ENCODE measurements at places on chromosomes 4 and X. TPM values are rescaled to one million over a fixed set of nuclear protein-coding genes. Genes with fewer than 3 reads are reported as not detected.

HAUS7 gene
- 47.9 TPM for total RNA-seq

- DNase-seq: peak; percentile 64
These were observed 15.7 kb downstream of the OFD1 start for GRCh38 chrX:13750204-13750603.

GRCh38 chr4:181957088-181957487, 286.1 kb upstream of the TENM3 start:
- DNase-seq: no peak

- DNase-seq: peak; percentile 0
These were observed 78.8 kb downstream of the TMEM47 start for GRCh38 chrX:34578237-34578636.

- DNase-seq: no peak
These were observed 41.4 kb downstream of the MAML3 start for GRCh38 chr4:140112576-140112975.

GRCh38 chr4:76729460-76729859, 168.5 kb downstream of the SOWAHB start:
- DNase-seq: no peak

DNA sequence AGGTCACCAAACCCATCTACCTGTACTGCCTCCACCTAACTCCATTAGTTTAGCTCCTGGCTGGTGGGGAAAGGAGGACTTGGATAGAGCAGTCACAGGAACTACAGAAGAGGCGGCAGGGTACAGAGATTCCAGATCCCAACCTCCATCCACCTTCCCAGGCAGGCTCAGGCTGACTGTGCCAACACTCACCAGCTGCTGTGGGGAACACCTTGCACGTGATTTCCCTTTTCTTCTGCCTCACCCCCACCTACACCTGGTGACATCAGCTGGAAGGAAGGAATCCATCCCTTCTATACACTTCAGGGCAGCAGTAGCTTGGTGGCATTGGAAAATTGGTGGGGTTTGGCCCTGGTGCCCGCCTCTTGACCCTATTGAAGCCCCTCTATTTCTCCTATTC, 41.5 kb downstream of the EFNB1 start:
- DNase-seq: no peak

F8 gene
- 1.7 TPM for total RNA-seq

IGFBP7 gene
- not detected for total RNA-seq

SORCS2 gene
- total RNA-seq: not detected

DNA sequence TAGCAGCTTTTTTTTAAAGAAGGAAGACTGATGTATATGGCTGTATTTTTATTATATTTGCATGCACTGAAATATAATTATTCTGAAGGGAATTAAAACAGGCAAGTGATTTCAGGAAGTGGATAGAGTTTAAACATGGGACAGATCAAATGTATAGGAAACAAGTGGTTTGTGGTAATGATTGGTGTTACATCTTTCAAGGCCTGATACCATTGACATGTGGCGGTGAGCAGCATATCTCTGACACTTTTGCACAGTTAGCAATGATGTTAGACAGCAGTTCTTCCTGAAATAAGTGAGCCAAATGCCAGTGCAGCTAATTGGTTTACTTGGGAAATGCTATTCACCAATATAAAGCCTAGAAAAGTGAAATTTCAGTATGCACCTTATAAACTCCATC, 272.1 kb downstream of the RPA4 start:
- no peak for DNase-seq

- no peak for DNase-seq
These were observed 26.1 kb upstream of the CBLL2 start for GRCh38 chrX:22246620-22247019.

DYNLT3 gene
- 18.6 TPM for total RNA-seq

SHOX gene
- not detected for total RNA-seq

FGG gene
- total RNA-seq: not detected

DNA sequence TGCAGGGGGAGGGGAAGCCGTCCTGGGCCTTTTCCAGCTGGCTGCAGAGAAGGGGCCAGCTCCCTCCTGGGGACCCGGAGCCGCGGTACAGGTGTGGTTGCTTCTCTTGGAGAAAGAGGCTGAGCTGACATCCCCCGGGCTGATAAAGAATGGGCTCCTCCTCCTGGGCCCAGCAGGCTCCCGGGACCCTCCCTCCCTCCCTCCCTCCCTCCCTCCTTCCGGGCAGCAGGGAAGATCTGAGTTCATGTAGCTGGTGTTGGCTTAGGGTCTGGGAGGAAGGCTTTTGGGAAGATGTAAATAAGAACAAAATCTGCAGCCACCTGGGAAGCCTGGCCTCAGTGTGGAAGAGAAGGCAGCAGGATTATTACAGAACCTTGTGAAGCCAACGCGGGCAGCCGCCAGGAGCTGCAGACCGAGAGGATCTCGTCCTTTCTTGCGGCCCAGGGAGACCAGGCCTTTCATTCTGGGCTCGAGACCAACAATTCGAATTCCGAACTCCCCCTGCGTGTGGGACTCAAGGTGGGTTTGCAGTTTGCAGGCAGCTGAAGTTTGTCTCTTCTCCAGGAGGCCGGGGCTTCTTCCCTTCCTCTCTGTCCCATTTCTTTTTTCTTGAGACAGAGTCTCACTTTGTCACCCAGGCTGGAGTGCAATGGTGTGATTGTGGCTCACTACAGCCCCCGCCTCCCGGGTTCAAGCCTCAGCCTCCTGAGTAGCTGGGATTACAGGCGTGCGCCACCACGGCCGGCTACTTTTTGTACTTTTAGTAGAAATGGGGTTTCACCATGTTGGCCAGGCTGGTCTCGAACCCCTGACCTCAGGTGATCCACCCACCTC, at the start of gene PLCXD1:
Gene PLCXD1, plus strand, starts transcription at position 216 of the 834 bp plus-strand sequence. CDS start 2,807 bp downstream, outside the sequence.
- DNase-seq: peak; percentile 84

GRCh38 chr4:38928974-38929373, 61.4 kb downstream of the FAM114A1 start:
- no peak for DNase-seq

SPANXN4 gene
- not detected for total RNA-seq

GC gene
- total RNA-seq: not detected

DNA sequence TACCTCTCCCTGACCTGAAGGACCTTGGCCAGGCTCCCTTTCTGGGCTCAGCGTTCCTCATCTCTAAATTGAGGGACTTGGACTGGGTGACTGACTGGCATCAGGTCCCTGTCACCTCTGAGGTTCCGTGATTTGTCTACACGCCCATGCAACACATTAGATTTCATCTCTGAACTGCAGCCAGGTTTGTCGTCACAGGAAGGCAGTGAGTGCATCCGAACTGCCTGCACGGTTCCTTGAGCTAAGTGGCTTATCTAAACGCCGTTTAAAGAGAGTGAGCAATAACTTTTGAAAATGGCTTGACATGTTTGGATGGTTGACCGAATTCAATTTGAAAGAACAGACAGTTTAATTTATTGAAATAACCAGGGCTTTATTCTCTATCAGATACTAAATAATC, 70.1 kb downstream of the PCYT1B start:
- DNase-seq: no peak

- no peak for DNase-seq
These were observed 823.2 kb upstream of the FRG1 start for GRCh38 chr4:189117426-189117825.

ZMYM3 gene
- total RNA-seq: 41.4 TPM

GRCh38 chr4:1907848-1908525, 36.8 kb downstream of the NSD2 start:
- no peak for DNase-seq

Data from OCI-LY7 (cell line).